ENCODE measurements at places on chromosomes 12 and 14.

GRCh38 chr12:109621211-109621694, 47.7 kb downstream of the MVK start:
- DNase-seq, result no peak

DNA sequence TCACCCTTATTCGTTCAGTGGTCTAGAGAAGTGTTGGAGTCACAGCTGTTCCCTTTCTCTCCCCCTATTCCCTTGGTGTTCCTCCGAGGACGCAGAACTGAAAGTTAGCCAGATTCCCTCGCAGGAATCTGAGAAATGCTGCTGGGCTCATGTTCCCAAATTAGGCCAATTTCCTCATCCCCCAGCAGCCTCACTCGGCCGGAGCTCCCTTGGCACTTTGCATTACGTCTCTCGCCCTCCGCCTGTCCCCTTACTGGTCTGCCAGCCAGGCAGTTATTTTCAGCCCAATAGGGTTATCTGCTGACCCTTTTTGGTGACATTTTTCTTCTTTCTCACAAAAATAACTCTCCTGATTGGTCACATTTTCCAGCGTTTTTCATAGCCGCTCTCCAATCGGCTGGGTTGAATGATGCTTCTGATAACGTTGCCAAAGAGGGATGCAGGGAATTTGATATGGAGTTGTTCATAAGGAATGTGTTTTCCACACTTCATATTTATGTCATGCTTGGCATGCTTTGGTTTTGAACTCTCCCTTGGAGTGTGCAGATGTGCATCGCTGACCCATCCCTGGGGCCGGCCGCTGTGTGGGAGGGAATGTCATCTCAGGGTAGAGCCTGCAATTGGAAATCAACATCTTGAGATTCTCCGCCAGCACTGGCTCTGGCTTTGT, 9.9 kb downstream of the IFT43 start:
- peak; percentile 76 for DNase-seq

GRCh38 chr14:51079085-51079484, 15.8 kb downstream of the TRIM9 start:
- no peak for DNase-seq

DNA sequence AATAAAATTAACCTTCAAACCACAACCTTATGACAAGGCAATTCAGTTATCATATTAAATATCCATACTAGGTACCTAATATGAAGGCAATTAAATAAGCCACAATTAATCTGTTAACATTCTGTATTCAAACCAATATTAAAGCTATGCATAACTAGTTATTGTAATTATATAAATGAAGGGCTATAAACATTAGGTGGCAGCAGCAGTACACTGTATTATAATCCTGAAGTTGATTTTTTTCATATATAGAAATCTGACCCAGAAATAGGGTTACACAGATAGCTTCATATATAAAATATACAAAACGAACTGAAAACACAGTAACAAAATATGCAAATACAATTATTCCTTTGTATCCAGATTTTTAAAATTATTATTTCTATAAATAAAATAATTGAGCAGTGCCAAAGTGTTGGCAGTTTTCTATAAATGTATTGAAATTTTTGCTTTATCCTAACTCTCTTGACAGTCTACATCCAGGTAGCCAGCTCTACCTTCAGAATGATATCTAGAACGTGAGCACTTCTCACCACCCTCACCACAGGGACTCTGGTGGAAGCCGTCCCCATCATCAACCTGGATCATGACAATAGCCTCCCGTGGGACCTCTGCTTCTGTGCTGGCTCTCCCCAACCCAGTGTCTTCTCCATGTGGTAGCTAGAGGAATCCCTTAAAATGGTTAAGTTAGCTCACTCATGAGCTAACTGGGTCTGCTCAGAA, 136.2 kb downstream of the MED13L start:
- DNase-seq, result no peak

- no peak for DNase-seq
Observed at GRCh38 chr12:65561798-65562382, 262.4 kb upstream of the HMGA2 start.

DNA sequence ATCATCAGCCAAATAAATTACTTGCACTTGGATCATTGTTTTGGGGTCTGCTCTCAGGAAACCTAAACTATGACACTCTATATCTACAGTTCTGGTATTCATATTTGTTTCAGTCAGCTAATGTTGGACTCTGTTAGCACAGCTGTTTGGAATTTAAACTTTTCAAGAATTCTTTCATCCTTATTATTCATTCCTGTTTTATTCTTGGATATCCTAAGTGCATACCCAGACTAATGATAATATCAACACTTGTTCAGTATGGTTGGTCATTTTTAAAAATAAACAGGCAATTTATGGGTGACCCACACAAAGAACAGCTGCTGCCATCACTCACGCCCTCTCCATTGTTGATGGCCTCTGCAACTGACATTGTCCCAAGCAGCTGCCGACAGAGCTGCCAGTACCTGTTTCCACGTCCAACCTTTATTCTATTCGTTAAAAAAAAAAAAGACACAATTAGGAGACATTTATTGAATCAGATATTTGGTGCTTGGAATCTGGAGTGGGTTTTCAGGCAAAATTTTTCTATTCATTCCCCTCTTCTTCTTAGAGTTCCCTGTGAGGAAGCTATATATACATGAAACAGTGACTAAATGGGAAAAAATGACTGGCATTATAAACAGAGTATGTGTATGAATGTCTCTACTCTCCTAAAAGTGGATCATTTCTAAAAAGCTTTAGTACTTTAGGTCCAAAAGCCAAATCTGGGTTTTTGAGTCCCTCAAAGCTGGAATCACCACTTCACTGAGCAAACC, 252.1 kb upstream of the NAV3 start:
- DNase-seq, result peak; percentile 39

- no peak for DNase-seq
Observed at GRCh38 chr12:68557011-68557730, 53.5 kb upstream of the RAP1B start.

- DNase-seq, result no peak
Observed at GRCh38 chr12:116718655-116719454, 19.0 kb downstream of the SPRING1 start.

GRCh38 chr14:32230181-32230580, 27.1 kb upstream of the RNU6-8 start:
- no peak for DNase-seq

- peak; percentile 54 for DNase-seq
Observed at GRCh38 chr14:89215531-89215930, 201.5 kb downstream of the FOXN3 start.

GRCh38 chr12:32475724-32476123, 76.4 kb downstream of the FGD4 start:
- DNase-seq, result no peak

GRCh38 chr12:76201758-76202157, 117.3 kb upstream of the NAP1L1 start:
- DNase-seq, result no peak

DNA sequence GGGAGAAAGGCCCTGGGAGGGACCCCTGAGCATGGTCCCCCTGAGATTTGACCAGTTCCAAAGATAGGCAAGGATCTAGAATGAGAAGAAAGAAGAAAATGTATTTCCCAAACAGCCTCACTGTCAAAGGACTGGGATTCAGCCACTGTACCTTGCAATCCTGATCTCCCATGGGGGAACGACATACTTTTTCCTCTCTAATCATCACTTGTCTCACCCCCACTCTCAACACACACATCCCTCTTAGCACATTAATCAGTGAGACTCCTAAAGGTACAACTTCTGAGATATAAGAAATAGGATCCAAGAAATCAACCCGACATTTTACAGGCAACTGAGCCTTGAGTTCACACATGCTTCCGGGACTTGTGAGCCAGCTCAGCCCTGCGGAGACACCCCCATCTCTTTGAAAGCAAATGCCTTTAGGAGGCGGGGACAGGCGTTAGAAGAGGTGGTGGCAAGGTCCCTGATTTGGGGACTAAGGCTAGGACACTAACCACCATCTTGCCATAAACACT, 1.4 kb downstream of the MAP3K9 start:
- no peak for DNase-seq

DNA sequence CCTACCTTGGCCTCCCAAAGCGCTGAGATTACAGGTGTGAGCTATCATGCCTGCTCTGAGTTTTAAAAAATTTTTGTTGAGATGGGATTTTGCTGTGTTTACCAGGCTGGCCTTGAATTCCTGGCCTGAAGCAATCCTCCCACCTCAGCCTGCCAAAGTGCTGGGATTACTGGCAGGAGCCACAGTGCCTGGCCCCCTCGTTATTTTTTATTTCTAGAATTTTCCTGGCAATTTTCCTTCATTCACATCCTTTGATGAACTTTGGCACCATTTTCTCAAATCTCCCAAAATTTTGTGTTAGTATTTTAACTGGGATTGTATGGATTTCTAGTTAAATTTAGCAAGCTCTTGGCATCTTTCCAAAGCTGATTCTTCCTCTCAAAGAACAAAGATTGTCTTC, 24.6 kb upstream of the SCARB1 start:
- DNase-seq, result peak; percentile 52

GRCh38 chr12:692274-692673, 29.0 kb upstream of the NINJ2 start:
- no peak for DNase-seq

GRCh38 chr12:25365340-25365730, 114.6 kb upstream of the KRAS start:
- DNase-seq, result no peak

DNA sequence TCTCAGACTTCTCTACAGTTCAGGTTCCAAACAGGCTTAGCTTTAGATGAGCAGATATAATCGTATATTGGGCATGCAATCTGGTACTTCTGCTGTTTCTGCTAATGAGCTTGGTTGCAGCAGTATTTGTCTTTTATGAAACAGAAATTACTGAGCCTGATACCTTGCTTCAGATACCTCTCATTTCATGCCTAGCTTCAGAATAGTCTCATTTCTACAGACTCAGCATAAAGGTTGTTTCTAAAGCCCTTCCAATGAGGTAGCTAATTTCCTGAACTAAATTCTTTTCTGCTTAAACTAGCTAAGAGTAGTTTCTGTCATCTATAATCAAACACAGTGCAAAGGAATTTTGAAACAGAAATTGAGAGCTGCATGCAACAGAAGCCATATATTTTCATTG, 275.0 kb upstream of the KITLG start:
- DNase-seq, result no peak

DNA sequence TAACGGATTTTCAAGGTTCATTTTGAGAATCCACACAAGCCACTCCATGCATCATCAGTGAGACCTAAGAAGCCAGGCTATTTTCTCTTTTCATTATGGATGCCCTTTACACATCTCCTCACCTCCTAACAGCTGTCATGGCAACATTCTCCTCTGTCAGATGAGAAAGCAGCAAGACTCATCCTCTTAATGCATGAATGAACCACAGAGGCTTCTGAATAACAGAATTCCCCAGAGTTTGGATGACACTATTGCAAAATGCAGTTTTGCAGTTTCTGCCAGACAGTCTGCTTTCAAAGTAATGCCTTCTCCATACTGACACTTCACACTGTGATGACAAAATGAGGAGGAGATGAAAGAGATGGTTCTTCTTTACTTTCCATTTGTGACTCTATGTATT, 286.7 kb upstream of the GRIP1 start:
- no peak for DNase-seq

DNA sequence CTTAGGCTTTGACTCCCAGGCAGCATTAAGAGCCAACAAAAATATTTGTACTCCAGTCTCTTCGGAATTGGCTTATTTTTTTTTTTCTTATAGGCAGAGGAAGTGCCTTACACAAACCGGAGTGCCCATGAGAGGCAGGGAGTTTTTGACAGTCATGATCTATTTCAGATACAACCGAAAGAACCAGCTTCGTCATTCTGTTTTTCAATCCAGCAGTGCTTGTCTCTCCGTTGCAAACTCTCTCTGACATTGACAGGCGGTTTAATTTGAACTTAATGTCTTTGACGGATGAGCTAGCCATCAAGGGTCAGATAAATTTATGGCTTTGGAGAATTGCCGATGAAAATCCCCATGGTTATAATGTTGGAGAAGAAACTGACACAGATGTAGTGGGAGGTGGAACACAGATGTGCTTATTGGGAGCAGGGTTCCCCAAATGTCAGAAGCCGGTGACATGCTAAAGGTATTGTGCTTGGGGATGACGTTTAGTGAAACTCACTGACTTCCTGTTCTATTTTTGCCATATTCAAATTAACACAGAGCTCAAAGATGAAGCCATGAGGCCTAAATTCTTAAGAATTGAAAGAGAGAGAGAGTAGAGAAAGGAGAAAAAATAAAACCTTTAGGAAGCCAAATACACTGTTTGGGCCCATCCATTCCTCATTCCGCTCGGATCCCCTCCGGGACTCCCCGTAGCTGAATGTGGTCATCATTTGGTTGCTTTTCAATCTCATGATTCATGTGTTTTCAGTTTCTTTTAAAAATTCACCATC, 59.7 kb downstream of the PLXNC1 start:
- no peak for DNase-seq

DNA sequence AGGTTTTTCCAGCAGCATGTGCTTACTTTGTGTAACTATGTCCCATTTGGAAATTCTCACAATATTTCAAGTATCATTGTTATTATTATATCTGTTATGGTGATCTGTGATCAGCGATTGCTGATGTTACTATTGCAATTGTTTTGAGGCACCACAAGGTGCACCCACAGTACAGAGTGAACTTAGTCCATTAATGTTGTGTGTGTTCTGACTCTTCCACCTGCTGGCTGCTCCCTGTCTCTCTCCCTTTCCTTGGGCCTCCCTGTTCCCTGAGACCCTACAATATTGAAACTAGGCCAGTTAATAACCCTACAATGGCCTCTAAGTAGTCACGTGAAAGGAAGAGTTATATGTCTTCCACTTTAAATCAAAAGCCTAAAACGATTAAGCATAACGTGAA, 153.9 kb downstream of the PIK3C2G start:
- no peak for DNase-seq

- DNase-seq, result no peak
Observed at GRCh38 chr14:98633380-98633779, 638.6 kb downstream of the BCL11B start.

DNA sequence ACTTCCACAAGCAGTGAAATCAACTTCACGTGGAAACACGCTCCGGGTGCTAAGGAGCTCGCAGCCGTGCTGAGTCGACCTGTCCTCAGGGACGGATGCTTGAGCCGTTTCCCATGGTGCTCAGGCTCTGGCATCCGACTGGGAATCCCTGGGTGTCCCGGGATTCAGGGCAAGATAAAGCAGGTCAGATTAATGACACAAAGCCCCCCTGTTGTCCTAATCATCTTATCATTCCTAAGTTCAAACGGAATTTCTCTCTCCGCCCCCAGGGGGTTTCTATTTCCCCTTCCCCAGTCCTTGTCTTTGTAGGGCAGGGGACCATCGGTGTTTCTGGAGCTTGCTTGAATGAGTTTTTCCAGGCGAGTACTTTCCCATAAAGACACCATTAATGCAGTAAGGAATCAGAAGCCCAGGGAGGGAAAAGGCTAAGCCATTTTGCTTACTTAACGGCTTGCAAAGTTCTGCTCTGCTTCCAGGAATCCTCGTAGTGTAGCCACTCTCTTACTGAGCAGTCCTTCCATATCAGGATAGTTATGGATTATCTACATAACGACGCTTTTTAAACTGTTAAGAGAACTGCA, 116.5 kb downstream of the TMEM132C start:
- DNase-seq, result no peak

DNA sequence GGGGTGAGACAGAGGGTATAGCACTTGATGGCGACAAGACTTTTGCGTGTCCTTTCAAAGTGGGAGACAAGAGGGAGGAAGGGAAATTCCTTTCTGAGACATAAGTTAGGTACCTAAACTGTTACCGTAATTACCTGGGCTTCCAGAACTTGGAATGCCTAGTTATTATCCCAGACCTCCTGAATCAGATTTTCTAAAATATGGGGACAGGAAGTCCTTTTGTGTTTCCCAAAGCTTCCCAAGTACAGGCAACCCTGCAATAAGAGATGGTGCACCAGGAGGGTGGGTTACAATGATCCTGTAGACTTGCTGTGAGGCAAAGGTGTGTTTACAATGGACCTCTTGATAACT, 83.9 kb downstream of the CMKLR1 start:
- no peak for DNase-seq

GRCh38 chr12:101773650-101774162, 34.4 kb upstream of the SYCP3 start:
- DNase-seq, result peak; percentile 78

All from femur (tissue), 1 donor.